Stimulated activated CD4-positive, alpha-beta T cell treated with anti-CD3 and anti-CD28 coated beads, Interleukin-4, amount 100 ng/mL, for 48 hours (primary cell): ENCODE measurements at places on chromosomes 3 and 15.

GRCh38 chr15:78100886-78101285 lies 8.5 kb downstream of the SH2D7 start:
- no peak for DNase-seq

GRCh38 chr3:145959457-145960088 lies 201.4 kb downstream of the PLOD2 start:
- DNase-seq = no peak

- DNase-seq = no peak
These were observed 414.5 kb downstream of the GRM7 start for GRCh38 chr3:7275396-7275795.

GRCh38 chr3:124217542-124217941 lies 225.6 kb upstream of the ROPN1 start:
- DNase-seq = peak; percentile 5

- DNase-seq = no peak
These were observed 221.3 kb upstream of the CDIN1 start for GRCh38 chr15:36358094-36358493.

DNA sequence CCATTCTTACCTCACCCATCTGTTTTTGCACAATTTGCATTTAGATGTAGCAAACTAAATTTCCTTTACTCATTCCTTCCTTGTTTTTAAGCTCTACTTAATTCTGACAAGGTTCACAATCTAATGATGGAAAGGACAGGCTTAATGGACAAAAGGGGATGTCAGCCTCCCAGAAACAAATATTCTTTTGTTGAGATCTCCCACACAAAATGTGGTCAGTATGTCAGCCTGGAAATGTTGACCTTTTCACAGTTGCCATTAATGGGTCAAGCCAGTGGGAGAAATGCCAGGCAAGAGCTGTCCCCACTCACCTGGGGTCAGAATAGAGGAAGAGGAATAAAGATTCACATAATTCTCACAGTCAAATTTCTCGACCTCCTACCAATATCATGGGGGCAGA lies 27.0 kb downstream of the WWTR1 start:
- no peak for DNase-seq

- no peak for DNase-seq
These were observed 8.9 kb downstream of the FAM3D start for GRCh38 chr3:58657571-58658141.

- DNase-seq = no peak
These were observed 15.2 kb downstream of the PHLDB2 start for GRCh38 chr3:111874177-111874820.
